ENCODE measurements at places on chromosomes 4 and X.
A peak's percentile ranks its signal among the peaks of the same experiment; 100 is the strongest.

- no peak for DNase-seq
Observed at GRCh38 chr4:153890761-153891160, 101.9 kb upstream of the SFRP2 start.

DNA sequence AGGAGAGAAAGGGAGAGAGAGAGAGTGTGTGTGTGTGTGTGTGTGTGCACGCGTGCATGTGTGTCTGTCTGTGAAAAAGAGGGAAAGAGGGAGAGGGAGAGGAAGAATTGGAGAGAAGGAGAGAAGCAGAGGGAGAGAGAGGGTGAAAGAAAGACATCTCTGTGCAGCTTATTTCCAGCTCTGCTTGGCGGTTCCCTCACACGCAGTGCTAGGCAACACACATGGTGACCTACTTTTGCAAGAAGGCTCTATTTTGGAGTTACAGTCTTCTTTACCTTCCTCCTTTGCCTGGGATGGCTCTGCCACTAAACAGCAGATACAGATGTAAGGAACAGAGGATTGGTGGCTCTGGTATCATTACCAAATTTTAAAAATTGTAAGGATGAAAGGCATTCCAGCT is 40.1 kb downstream of the SLC16A2 start:
- no peak for DNase-seq

- no peak for DNase-seq
Observed at GRCh38 chr4:1994938-1995337, 13.8 kb downstream of the NELFA start.

GRCh38 chrX:50913520-50913919 is 3.0 kb downstream of the BMP15 start:
- no peak for DNase-seq

GRCh38 chrX:63754136-63754859 is 30.7 kb downstream of the ARHGEF9 start:
- peak; percentile 10 for DNase-seq

DNA sequence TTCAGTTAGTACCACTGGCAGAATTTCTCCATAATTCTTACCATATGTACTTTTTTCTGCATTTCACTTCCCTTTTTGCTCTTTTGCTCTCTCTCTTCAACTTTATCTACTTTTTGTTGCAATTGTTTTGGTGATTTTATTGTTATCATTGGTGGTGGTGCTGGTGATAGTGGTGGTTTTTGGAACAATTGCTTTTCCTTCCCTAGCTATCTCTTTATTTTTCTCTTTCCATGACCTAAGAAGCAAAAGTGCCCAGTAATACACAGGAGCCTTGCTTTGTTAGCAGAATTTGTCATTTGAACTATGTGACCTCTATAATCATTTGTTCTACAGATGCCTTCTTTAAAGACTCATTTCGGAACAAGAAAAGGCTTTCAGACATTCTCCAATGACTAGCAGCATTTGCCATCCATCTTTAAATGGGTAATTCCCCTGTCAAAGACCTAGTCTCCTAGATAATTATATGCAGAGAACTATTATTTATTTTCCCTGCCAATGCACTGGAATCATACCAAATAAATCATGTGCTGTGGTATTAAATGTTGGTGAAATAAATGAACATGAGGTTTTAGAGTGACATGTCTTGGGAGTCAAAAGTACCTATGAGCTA is 154.5 kb downstream of the GASK1B start:
- DNase-seq: peak; percentile 41

DNA sequence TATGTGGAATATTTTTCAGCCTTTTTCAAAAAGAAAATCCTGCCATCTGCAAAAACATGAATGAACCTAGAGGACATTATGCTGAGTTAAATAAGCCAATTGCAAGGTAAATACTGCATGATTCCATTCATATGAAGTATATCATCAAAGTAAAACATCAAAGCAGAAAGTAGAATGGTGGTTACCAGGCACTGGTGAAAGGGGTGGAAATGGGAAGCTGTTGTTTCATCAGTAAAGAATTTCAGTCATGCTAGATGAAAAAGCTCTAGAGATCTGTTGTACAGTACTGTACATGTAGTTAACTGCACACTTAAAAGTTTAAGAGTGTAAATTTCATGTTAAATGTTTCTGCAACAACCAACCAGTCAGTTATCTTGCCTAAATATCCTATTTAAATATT is 196.8 kb upstream of the ADGRL3 start:
- peak; percentile 3 for DNase-seq

DNA sequence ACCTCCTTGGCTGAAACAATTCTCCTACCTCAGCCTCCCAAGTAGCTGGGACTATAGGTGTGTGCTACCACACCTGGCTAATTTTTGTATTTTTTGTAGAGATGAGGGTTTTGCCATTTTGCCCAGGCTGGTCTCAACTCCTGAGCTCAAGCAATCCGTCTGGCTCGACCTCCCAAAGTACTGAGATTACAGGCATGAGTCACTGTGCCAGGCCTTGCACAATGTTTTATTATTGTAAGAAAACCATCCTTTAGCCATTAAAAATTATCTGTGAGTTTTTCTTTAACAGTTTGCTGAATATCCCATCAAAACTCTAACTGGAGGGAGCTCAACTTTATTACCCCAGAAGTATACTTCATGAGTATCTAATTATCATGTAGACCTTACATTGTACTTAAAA is 900.3 kb downstream of the PCDH7 start:
- DNase-seq: peak; percentile 79

GRCh38 chrX:39214387-39215126 is 413.3 kb downstream of the MID1IP1 start:
- DNase-seq: no peak

- peak; percentile 51 for DNase-seq
Observed at GRCh38 chr4:10104211-10104990, 12.2 kb downstream of the WDR1 start.

DNA sequence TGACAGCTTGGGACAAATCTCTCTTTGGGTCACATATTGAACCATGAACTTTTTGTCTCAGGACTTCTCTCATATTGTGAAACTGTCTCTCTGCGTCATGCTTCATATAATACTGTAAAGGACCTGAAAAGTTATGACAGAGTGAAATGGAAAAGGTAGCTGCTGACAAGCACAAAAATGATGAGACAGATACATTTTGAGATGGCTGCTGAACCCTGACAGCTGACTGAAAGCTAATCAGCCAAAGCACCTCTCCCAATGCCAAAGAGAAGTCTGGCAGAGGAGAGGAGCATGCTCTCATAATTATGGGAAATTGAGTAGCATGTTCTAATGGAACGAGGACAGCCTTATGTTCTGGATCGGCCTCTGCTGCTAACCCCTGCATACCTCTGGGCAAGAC is 873.4 kb upstream of the ADGRL3 start:
- no peak for DNase-seq

- no peak for DNase-seq
Observed at GRCh38 chr4:168522356-168522755, 25.5 kb downstream of the PALLD start.

GRCh38 chrX:3788494-3789233 is 75.2 kb upstream of the PRKX start:
- DNase-seq: no peak

- no peak for DNase-seq
Observed at GRCh38 chr4:59698041-59698440, 1502.1 kb upstream of the ADGRL3 start.

- no peak for DNase-seq
Observed at GRCh38 chr4:99507762-99508161, 3.1 kb upstream of the C4orf17 start.
